GM23248 (cell line): ENCODE measurements at places on chromosomes 7 and 10. TPM values are rescaled to one million over a fixed set of nuclear protein-coding genes. Genes with fewer than 3 reads are reported as not detected.
A peak's percentile ranks its signal among the peaks of the same experiment; 100 is the strongest.

- H3K27ac ChIP-seq = no peak overlapping the region
- no peak for DNase-seq
- H3K27me3 ChIP-seq = no peaks in the 10 kb centered on the region
- H3K4me1 ChIP-seq = peaks cover 8% of the 10 kb centered on the region
- H3K36me3 ChIP-seq = no peaks in the 10 kb centered on the region
Measured at GRCh38 chr10:125023255-125023654, 81.3 kb downstream of the ZRANB1 start.

Gene GPR15LG
- total RNA-seq = not detected in 2 replicates

DNA sequence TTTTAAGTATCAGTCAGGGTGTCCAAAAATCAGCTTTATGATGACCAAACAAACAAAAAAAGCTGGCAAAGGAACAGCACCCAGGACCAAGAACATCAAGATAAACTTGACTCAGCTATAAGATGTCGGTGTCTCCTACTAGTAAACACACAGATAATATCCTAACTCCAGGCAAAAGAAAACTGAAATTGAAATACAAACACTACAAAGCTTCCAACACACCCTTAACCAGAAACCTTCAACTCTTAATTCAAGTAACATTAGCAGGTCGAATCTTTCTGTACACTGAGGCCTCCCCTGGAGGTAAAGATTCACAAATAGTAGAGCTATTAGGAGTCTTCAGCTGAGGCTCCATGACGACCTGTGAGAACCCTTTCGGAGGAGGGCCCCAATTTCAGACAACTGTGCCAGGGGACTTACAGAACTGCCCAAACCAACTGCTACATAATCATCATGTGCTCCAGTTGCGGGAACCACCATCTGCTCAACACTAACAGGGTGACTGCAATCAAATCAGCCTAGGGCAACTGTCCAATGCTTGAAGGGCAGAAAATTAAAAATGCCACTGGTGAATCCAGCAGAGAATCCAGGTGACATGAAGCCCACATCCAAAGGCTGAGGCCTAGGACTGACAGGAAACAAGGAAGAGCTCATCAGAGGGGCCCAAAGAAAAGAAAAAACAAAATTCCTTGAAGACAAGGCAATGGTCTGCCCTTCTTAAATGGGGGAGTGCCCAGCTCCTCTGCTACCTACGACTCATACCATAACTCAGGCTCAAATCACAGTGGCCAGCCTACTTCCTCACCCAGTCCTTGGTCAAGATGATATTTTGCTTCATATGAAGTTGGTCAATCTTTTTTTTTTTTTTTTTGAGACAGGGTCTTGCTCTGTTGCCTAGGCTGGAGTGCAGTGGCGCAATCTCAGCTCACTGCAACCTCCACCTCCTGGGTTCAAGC lies 20.0 kb downstream of the XPNPEP1 start:
- DNase-seq = peak; percentile 76
- peak overlapping the region; percentile 68 for H3K27ac ChIP-seq
- H3K4me3 ChIP-seq = peak overlapping the region; percentile 46
- H3K4me1 ChIP-seq = peaks cover 39% of the 10 kb centered on the region
- H3K36me3 ChIP-seq = peaks cover 4% of the 10 kb centered on the region

Gene SFTPA2
- not detected in 2 replicates for total RNA-seq

DNA sequence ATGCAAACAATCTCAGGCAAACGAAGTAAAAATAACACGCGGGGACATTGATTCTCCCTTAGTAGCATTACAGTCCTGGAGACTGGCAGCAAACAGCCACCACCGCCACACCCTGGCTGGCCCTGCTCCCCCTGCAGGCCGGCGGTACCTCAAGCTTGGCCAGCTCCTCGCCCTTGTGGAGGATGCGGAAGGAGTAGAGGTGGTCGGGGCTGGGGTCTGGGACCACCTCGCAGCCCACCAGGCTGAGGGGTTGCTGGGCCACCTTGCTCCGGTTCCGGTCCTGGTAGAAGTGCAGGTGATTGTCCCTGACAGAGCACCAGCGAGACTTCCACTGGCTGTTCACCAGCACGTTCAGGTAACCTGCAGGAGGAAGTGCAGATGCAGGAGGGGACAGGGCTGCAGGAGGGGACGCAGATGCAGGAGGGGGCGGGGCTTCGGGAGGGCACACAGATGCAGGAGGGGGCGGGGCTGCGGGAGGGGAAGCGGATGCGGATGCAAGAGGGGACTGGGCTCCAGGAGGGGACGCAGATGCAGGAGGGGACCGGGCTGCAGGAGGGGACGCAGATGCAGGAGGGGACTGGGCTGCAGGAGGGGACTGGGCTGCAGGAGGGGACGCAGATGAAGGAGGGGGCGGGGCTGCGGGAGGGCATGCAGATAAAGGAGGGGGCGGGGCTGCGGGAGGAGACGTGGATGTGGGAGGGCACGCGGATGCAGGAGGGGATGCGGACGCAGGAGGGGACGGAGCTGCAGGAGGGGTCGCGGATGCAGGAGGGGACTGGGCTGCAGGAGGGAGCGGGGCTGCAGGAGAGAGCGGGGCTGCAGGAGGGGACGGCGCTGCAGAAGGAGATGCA lies 65.7 kb downstream of the VWA2 start:
- peaks cover 24% of the 10 kb centered on the region for H3K4me1 ChIP-seq
- DNase-seq = peak; percentile 59
- H3K27me3 ChIP-seq = no peaks in the 10 kb centered on the region; the same call in 1 of the 2 replicates
- peak overlapping the region; percentile 57 for H3K4me3 ChIP-seq
